Activated gamma-delta T cell treated with Interleukin-2 at 50 U/mL for 16 hours (primary cell): ENCODE measurements at places on chromosomes 4 and X.

DNA sequence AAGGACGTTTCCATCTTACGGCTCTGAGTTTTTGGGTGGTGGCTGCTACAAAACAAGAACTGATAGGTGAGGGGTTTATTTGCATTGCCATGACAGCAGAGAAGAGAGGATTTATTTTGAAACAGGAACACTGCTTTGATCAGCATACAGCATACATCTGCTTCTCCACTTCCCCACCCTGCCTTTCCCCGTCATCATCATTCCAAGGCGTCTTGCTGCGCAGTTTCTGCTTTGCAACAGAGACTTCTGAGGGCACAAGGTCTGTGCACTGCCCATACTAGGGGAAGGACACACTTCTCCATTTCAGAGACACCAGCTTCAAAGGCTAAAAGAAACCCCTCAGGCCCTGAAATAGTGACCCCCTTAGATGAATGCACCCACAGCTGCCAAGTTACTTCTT lies 19.1 kb downstream of the STARD8 start:
- DNase-seq: no peak

DNA sequence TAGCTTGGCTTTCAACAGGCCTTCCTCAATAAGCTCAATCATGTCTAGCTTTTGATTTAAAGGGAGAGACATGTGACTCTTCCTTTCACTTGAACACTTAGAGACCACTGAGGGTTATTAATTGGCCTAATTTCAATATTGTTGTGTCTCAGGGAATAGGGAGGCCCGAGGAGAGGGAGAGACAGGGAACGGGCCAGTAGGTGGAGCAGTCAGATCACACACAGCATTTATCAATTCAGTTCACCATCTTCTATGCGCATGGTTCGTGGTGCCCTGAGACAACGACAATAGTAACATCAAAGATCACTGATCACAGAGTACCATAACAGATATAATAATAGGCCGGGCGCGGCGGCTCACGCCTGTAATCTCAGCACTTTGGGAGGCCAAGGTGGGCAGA lies 17.8 kb downstream of the ZNF81 start:
- DNase-seq: no peak

DNA sequence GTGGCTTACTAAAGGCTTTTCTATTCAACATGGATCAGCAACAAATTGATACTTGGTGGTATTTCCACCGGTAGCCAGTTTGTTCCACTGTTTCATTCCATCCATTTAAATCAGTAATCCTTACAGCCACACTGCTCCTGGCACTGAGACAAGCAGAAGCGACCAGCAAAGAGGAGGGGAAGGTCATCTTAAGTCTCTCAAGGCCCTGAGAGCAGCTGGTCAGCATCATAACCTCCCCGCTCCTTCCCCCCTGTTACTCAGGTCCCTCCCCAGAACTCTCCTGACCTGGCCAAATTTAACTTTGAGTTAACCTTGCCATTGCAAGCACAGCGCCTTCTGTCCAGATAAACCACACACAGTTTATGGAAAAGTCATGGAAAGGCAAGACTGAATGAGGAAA lies 331.3 kb upstream of the KLF3 start:
- no peak for DNase-seq

DNA sequence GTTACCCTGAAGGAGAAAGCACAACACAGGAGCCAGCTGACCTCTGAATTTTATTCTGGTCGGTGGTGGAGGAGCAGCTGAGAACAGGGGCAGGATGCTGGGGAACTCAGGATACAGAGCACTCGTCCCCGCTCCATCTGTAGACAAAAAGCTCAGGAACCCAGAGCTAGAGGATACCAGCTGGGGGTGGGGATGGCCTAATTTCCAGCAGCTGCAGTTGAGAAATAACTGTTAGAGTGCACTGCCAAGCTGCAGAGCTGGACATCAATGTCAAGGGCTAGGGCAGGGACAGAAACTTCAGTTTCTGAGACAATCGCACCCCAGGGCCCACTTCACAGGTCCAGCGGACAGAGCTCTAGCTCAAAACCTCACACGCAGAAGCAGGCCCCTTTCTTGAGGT lies 122.1 kb upstream of the GUCY1A1 start:
- no peak for DNase-seq

DNA sequence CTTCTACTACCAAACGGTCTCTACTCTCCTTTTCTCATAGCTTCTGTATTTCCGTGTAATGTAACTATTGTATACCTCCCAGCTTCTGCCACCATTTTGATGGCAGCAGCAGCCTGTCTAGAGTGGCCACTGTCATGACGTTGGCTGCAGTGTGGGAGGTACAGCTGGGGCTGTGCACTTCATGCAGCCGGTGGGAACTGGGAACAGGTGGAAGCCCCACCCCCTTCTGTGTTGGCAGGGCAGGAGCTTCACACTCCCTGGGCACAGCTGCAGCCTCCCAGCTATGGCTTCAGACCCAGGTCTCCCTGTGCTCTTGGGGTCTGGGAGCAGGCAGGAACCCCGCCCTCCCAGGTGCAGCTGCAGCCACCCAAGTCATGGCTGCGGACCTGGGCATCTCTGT lies 49.8 kb upstream of the SEC24B start:
- no peak for DNase-seq

DNA sequence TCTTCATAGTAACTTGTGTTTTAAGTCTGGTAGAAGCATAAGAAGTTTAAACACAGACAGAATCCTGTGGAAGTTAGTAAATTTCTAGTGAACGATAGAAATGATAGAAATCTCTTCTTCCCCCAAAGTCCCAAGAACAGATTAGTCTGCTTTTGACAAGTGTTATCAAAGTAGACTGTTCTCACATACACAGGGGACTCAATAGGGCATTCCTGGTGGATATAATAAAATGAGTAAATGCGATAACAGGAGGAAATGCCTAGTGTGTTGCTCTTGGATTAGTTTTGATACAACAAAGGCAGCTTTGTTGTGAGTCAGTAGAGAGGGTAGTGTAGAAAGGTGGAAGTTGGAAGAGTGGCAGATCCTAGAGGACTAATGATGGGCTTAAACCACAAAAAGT lies 43.5 kb downstream of the CLCN3 start:
- DNase-seq: no peak

DNA sequence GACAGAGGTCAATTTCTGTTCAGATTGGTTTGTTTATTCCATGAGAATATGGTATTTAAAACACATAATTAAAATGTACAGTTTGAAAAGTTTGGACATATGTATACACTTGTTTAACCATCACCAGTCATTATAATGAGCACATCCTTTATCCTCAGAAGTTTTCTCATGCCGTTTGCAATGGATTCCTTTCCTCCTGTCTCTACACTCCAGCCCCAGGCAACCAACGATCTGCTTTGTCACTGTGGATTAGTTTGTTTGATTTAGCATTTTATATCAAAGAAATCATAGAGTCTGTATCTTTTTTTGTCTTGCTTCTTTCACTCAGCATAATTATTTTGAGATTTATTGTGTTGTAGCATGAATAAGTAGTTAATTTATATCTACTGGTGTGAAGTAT lies 243.0 kb upstream of the TRAM1L1 start:
- DNase-seq: no peak

DNA sequence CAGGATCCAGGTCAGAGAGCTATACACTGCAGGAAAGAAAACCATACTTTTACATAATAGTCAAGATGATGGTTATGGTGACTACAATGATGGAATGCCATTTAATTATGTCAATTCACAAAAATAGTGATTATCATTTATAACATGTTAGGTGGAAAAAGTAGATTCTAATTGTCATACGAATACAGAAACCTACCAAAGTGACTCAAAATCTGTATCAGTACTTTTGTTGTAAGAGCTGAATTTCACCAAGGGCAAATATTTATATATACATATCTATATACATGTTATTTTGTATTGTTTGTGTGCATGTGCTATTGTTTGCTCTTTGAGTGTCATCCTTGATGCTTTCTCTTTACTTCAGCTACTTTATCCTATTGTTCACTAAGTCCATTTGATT lies 485.4 kb downstream of the INPP4B start:
- no peak for DNase-seq

DNA sequence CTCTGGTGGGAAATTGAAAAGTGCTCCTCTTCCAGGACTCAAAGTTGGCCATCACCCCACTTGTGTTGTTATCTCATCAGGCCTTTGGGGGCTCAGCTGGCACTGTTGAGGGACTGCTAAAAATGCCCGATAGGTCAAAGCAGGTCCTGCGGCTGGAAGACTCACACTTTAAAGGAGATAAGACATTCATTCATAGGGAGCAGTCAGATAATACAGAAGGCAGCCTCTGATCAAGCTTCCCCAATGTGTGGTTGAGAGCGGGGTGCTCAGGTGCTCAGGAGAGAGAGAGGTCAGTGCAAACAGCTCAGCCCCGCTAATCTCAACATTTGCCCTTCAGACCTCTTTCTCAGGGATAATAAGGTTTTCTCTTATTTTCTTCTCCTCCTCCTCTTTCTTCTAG lies 70.3 kb downstream of the TMEM154 start:
- no peak for DNase-seq

DNA sequence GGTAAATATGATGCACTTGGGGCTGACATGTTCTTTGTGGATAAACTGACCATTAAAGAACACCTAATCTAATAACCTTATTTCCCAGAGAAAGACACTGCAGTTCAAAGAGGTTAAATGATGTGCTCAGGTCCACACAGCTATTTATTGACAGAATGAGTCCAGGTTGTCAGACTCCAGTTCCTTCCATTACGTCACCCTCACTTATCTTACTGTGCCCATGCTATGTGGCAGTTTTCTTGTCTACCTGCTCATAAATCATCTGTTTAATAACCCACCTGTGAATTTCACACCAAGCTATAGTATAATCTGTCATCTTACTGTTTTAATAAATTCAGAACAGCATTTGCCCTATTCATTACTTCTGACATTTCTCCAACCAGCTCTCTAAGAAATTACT lies 36.7 kb downstream of the QRFPR start:
- no peak for DNase-seq

DNA sequence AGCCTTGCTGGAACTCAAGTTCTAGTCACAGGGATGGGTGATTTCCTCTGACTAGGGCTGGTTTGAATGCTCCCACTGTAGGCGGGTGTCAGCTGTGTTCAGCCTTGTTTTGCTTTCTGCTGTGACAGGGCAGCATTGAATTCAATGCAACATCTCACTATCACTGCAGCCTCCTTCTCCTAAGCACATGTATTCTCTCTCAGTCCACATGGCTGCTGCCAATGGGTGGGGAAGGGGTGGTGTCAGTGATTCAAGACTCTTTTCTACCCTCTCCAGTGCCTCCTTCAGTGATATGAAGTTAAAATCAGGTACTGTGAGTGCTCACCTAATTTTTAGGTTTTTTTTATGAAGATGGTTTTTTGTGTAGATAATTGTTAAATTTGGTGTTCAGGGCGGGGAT lies 46.3 kb downstream of the COL4A5 start:
- DNase-seq: no peak

DNA sequence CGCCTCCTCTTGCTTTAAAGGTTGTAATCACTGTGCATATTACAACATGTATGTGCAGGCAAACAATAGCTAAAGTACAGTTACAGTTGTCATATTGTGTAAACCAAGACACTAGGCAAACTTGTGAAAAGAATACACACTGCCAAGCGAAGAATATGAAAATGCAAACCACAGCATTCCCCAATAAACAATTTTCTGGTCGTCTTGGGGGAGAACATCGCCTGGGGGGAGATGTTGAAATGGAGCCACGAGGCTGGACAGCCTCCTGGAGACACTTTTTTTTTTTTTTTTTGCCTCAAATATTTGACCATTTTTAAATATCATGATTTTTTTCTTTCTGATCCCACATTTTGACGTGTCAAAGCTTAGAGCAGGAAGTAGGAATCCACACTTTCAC lies 51.7 kb upstream of the PDLIM3 start:
- DNase-seq: no peak

GRCh38 chrX:81286075-81286474 lies 84.2 kb downstream of the SH3BGRL start:
- DNase-seq: no peak

DNA sequence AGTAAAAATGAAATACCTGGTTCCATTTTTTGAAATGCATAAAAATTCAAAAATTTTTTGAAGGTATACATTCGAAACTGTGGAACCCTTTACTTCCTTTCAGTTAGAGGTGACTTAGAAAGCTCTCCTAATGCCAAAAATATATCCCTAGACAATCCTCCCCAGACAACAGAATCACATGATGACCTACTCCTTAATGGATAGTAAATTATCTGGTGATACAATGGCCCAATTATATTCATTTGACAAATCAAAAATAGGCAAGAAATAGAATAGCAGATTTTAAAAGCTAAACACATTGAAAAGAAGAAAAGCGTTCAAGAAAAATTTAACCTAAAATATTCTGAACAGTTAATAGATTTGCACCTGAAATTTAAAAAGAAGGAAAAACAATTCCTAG lies 3.5 kb upstream of the UGT2A2 start:
- no peak for DNase-seq

GRCh38 chr4:1855333-1856070 lies 454 bp downstream of the LETM1 start:
- no peak for DNase-seq

DNA sequence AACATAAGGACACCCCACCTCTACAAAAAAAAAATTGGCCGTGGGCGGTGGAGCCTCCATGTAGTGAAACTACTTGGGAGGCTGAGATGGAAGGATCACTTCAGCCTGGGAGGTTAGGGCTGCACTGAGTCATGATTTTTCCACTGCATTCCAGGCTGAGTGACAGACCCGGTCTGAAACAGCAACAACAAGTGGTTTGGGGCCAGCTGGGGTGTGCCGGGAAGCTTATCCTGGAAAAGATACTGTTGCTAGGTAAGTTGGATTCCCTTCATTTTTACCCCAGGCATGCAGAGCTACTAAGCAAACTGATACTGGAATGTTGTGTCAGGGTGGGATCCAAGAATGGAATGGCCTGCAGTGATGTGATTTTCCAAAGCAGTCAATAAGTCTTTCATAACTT lies 57.0 kb downstream of the XAGE2 start:
- no peak for DNase-seq

- DNase-seq: no peak
Measured at GRCh38 chr4:121227341-121227792, 63.2 kb upstream of the TNIP3 start.

DNA sequence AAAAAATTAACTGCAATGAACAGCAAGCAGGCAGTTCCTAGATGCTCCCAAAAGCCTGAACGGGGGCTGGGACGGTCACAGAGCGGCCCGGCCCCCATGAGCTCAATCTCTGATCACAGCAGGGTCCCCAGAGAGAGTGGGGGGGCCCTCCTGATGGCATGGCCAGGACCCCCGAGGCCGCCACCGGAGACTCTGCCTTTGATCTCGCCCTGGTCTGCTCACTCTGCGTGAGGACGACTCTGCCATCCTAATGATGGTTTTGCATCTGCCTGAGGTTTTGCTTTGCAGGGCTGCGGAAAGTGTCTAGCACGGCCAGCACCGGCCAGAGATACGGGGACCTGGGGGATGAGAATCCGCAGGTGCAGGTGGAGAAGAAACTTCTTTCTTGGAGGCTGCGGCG lies 103.8 kb downstream of the SHOX start:
- no peak for DNase-seq

GRCh38 chrX:114774691-114775090 lies 190.8 kb downstream of the HTR2C start:
- DNase-seq: no peak

GRCh38 chrX:2664502-2664901 lies 26.6 kb upstream of the CD99 start:
- DNase-seq: no peak

GRCh38 chrX:54446084-54446483 lies 5.9 kb downstream of the TSR2 start:
- no peak for DNase-seq
